ENCODE measurements at places on chromosomes 1 and 21.

DNA sequence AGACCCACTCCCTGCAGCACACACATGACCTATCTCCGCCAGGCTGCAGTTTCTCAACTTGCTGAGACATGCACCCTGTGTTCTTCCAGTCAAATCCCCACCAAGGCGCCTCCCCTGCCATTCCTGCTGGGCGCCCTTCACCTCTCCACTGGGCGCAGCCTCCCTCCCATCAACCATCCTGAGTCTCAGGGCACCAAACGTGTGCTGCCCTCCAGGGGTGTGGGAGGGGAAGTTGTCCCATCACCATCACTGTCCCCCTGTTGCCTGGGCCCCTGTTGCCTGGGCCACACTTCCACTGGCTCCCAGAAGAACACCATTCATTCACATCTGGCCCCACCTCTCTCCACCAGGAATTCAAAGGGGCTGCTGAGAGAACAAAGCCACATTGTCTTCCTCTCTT lies 44.9 kb upstream of the EFHD2 start:
- no peak for DNase-seq

GRCh38 chr1:223710179-223711133 lies 1.9 kb upstream of the CAPN2 start:
- DNase-seq, result no peak

DNA sequence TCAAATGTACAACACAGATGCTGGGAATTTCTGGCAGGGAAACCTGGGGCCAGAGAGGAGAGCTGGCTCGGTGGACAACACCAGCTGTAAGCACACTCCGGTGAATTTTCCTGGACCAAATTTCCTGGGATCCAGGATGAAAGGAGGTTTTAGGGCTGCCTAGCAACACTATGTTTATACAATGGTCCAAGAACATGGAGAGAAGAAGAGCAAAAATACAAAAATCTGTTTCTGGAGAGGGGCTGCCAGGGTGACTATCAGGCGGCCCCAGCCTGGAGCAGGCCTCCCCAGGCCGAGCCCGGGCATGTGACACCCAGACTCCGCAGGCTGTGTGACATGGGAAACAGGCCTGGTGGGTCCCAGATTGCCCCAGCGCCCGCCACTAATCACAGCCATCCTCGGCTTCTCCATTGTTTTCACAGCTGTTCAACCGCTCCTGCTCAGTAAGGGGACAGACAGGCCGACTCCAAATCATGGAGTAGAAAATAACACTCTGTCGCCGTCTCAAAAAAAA lies 336.0 kb upstream of the NFIA start:
- peak; percentile 31 for DNase-seq

DNA sequence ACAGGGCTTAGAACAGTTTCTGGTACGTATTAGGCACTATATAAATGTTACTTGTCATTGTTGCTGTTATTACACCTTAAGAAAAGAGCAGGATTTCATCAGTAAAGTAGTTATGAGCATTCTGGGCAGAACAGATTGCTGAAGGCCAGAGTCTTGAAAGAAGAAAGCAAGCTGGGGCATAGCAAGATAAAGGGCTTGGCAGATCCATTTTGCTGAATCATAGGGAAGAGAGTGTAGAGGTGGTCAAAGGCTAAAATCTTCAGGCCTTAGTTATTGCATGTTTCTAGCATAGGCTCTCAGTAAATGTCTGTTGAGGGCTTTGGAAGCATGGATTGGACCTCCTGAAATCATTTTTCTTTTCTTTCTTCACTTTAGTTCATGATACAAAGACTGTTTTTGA lies 67.5 kb downstream of the PLA2G4A start:
- DNase-seq, result no peak

DNA sequence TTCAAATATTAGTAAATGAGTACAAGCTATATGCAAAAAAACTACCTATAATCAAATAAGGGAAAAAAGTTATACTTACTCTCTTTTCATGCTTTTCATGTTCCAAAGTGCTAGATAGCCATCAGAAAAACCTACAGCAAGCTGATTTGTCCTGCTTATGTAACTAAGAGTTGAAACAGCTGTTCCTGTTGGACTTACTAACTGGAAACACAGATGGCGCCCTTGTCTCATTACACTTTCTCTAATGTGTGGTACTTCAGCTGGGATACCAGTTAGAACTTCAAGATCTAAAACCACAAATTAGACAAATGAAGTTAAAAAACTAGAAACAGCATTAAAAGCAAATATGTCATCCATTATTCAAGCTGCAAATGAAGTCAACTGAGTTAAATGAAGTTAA lies 24.3 kb downstream of the AHCTF1 start:
- no peak for DNase-seq

GRCh38 chr1:10897321-10897980 lies 101.0 kb upstream of the CASZ1 start:
- no peak for DNase-seq

DNA sequence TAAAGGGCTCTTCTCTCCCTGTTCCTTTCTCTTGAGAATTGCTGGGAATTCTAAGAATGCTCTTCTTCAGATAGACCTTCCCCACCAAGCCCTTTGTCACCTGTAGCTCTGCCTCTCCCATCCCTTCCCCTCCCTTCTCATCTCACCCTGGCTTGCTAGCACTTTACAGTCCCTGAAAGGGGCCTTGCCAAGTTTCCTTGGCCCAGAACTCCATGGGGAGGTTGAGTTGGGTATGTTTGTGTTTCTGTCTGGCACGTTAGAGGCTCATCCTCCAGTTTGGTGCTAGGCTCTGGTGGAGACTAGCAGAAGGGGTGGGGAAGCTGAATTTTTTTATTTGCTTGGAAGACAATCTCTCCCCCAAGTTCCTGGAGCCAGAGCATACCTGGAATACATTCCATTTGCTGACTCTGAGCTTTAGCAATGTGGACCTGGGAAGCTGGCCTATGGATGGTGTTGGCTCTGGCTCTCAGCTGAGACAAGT lies 4.9 kb downstream of the CGN start:
- no peak for DNase-seq

DNA sequence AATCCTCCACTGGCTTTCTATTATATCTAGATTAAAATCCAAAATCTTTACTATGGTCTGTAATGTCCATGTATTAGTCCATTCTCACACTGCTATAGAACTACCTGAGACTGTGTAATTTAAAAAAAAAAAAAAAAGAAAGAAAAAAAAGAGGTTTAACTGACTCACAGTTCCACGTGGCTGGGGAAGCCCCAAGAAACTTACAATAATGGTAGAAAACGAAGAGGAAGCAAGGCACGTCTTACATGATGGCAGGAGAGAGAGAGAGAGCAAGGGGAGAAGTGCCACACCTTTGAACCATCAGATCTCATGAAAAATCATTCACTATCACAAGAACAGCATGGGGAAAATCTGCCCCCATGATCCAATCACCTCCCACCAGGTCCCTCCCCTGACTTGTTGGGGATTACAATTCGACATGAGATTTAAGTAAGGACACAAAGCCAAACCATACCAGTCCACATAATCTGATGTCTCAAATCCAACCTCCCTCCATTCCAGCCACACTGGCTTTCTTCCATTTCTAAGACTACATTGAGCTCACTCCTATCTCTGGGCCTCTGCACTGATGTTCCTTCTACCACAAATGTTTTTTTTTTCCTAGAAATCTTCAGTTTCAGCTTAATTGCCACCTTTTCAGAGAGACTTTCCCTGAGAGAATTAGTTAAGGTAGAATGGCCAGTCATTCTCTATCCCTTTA lies 92.4 kb downstream of the EIF4G3 start:
- DNase-seq, result no peak

GRCh38 chr1:155873860-155874259 lies 14.5 kb downstream of the SYT11 start:
- DNase-seq, result peak; percentile 73

DNA sequence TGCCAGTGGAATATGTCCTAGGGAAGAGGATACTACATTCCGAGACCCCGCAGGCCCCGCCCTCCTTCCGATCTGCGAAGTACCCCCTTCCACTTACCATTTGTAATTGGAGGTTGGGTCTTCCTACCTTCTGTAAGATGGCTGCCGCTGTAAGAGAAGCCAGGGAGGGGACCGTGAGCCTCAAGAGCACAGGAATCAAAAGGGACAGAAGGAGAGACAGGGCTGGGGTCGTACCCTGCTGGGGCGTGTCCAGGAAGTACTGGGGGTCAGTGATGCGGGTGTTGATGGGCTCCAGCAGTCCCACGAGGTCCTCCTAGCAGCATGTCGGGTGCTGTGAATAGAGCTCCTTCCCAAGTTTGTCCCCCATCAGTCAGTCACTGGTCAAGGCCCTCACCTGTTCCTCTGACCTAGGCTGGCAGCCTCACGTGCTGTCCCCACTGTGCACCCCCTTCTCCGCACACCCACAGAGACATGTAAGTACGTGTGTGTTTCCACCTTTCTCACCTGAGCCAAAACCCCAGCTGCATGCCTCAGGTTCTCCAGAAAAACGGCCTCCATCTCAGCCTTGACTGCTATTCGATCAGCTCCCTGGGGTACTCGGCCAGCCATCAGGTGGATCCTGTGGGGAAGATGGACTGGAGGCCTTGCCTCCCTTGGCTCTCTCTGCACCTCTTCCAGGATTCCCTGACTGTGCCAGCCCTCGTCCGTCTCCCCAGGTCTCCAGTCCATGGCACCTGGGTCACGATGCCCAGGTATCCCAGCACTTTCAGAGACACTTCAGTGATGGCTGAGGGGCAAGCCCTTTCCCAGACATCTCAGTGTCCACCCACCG lies 1.8 kb downstream of the HYI start:
- no peak for DNase-seq

Measured in posterior cingulate gyrus (tissue), 11 donors.